ENCODE measurements at places on chromosomes 4 and X. TPM values are rescaled to one million over a fixed set of nuclear protein-coding genes. Genes with fewer than 3 reads are reported as not detected.

DNA sequence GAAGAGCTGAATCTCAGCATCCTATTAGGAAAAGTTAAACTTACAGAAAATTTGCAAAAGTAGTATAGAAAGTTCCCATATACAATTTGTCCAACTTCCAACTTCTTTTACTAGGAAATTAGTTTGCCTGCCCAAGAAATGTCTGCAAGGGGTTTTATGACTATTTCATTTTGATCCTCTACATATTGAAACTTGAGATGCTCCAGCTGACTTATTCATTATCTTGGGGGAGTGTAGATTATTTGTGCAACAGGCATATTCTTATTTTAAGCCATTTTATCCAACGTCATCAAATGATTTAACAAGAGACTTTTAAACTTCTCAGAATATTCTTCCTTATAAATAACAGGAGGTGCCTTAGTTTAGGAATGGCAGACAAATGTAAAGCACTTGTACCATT is 317.1 kb upstream of the FTHL17 start:
- H3K36me3 ChIP-seq: no peaks in the 10 kb centered on the region
- no peak for DNase-seq
- no peaks in the 10 kb centered on the region for H3K27me3 ChIP-seq
- no peaks in the 10 kb centered on the region for H3K4me1 ChIP-seq
- no peak overlapping the region for H3K27ac ChIP-seq
- no peak overlapping the region for H3K4me3 ChIP-seq

DNA sequence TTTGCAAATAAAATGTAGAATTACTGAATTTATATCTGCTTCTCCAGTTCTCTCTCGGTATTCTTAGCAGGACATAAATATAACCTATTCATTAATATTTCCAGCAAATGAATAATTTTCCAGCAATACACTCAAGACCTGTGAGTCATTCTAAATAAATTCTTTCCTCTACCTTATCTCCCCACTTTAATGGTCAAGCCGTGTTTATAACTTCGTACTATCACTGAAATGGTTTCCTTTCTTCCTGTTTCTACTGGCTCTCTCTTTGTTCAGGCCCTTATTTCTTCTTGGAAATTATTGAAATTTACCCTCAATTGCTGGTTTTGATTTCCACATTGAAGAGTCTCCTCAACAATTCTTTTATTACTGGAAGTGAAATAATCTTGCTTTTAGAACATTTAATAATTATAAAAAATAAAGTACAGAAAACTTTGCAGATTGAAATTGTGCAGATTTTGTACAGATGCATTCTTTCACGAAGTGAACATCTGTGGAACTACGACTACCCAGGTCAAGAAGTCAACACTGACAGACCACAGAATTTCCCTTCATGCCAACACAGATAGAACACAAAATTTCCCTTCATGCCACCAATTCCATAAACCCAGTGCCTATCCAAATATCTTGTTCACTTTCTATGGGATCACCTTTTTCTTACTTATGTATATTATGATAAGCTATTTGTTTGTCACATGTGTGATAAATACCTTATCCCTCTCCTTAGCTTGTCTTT is 205.7 kb downstream of the FAT4 start:
- no peak overlapping the region for H3K4me3 ChIP-seq
- H3K4me1 ChIP-seq: no peaks in the 10 kb centered on the region
- no peaks in the 10 kb centered on the region for H3K27me3 ChIP-seq
- no peak overlapping the region for H3K27ac ChIP-seq
- no peak for DNase-seq

SPANXB1 gene
- total RNA-seq: not detected

DNA sequence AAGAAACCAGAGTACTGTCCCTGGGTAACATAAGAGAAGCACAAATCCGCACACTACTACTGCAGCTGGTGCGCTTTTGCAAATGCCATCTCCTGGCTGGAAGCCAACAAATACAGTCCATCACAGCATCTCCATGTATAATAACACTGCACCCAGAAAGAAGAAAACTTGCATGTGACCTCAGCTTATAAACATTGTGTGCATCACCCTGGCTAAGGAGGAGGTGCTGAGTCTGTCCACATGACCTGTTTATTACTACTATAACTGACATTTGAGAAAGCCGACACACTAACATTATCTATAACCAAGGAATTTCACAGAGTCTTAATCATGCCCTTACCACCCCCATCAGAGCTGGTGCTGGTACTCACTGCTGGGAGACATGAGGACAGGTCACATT is 516.8 kb downstream of the CFAP47 start:
- H3K27ac ChIP-seq: no peak overlapping the region
- no peaks in the 10 kb centered on the region for H3K4me1 ChIP-seq
- H3K27me3 ChIP-seq: no peaks in the 10 kb centered on the region
- no peaks in the 10 kb centered on the region for H3K36me3 ChIP-seq
- no peak for DNase-seq
- no peak overlapping the region for H3K4me3 ChIP-seq

- no peak for DNase-seq
- H3K27me3 ChIP-seq: no peaks in the 10 kb centered on the region
- H3K4me1 ChIP-seq: peaks cover 29% of the 10 kb centered on the region
- no peak overlapping the region for H3K4me3 ChIP-seq
Observed at GRCh38 chrX:15676886-15677285, 12.3 kb upstream of the CLTRN start.

GRCh38 chrX:44072631-44073030 is 99.4 kb upstream of the NDP start:
- H3K27me3 ChIP-seq: no peaks in the 10 kb centered on the region
- H3K27ac ChIP-seq: no peak overlapping the region
- DNase-seq: no peak
- H3K36me3 ChIP-seq: no peaks in the 10 kb centered on the region

DNA sequence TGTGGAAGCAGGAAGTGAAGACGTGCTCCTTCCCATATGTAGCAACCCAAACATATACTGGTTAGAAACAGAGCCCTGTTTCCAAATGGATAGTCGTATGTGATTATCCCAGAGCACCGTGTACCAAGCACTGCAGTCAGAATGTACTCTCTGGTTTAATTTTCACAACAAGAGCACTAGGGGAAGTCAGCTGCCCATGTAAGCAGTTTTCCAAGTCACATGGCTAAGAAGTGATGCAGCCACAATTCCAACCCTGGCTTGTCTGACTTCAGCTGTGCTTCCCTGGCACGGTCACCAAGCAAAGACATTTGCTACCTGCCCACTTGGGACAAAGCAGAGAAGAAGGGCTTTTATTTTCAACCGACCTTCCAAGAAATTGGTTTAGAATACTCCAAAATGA is 28.2 kb upstream of the CEP135 start:
- H3K4me3 ChIP-seq: no peak overlapping the region
- H3K4me1 ChIP-seq: no peaks in the 10 kb centered on the region
- DNase-seq: no peak
- no peaks in the 10 kb centered on the region for H3K27me3 ChIP-seq
- no peaks in the 10 kb centered on the region for H3K36me3 ChIP-seq

SYTL4 gene
- not detected for total RNA-seq

DNA sequence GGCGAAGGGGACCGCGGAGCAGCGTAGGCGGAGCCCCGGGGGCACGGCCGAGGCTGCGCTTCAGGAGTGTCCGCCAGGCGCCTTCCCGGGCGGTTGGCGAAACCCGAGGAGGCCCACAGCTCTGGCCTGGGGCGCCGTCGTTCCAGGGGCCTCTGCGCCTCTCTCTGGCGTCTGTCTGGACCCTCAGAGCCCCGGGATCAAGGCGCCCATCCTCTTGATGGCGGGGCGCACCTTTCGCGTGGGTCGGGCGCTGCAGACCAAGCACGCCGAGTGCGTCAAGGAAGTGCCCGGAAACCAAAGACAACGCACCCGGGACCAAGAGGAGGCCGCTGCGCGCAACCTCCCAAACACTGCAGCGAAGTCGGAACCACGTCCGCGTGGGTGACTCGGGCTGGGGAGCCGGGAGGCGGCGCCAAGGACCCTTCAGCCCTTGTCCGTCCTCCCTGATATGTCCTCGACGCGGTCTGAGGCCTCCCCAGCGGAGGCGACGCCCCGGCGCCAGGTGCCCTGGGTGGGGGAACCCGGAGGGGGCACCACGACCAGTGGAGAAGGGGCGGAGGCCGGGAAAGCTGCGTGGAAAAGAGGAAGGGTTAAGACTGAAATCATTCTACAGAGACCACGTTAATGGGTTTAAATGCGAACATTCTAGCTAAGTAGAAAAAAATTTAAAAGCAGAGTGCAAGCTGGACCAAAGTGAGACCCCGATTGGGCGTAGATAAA is 9.9 kb downstream of the HMX1 start:
- no peak for DNase-seq
- no peaks in the 10 kb centered on the region for H3K36me3 ChIP-seq
- H3K27ac ChIP-seq: no peak overlapping the region
- peaks cover 62% of the 10 kb centered on the region for H3K27me3 ChIP-seq
- H3K4me1 ChIP-seq: peaks cover 9% of the 10 kb centered on the region
- no peak overlapping the region for H3K4me3 ChIP-seq
